ENCODE measurements at places on chromosomes 1 and 21. TPM values are rescaled to one million over a fixed set of nuclear protein-coding genes. Genes with fewer than 3 reads are reported as not detected.

KCNA3 gene
- 1.4 TPM for total RNA-seq

DCAF6 gene
- total RNA-seq, result 65.9 TPM

OXCT2 gene
- total RNA-seq, result 4.3 TPM

DNA sequence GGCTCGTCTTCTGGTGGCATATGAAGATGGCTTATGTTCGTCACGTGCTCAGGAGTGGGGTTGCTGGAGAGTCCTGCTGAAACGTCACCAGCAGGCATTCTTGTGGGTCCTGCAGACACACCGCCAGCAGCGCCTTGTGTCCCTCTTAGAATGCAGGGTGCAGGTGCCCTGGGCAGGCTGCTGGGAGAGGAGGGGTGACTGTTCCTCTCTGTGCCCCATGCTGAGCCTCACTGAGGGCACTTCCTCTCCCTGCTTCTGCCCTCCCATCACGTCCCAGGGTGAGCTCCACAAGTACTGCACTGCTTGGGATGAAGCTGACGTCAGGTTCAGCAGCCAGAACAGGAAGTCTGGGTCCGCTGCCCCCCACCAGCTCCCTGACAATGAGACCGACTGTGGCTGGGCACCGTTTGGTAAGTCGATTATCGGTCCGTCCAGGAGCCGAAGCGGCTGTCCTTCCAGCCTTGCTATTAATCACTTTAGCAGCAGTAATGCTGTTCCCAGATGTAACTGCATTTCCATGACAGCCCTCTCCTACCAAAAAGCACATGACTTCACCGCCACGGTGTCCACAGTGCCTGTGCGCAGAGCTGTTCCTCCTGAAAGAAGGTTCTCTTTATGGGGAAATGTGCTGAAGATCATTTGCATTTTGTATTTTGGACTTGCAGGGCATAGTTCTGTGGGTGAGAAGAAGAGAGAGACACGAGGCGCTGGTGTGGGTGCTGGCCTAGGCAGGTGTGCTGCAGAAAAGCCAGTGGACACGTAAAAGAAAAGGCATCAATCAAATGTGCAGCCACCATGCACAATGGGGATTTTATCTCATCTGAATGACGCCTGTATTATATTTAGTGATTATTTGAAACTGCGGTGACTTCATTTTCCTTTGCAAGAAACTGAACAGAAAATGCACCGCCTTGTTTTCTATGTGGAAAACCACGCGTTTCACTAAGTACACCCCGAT is 21.0 kb downstream of the SLC37A1 start:
- no peaks in the 10 kb centered on the region for H3K4me1 ChIP-seq
- H3K27me3 ChIP-seq, result no peaks in the 10 kb centered on the region
- H3K36me3 ChIP-seq, result no peaks in the 10 kb centered on the region
- DNase-seq, result no peak

DNA sequence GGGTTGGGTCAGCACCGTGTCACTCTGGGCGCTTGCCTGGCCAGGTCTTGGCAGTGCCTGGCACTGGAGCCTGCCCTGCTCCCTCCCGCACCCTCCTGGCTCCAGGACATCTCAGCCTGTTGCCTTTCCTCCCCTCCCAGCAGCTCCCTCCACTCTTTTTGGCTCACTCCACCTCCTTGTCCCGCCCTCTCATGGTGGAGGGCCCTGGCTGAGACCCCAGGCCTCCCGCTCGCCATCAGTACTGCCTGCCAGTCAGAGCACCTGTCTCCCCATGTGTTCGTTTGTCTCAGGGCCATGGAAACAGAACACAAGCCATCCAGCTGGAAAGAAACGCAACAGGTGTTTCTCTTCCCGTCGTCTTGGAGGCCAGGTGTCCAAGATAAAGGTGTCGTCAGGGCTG is 61.0 kb downstream of the B3GALT5 start:
- H3K4me3 ChIP-seq, result no peak overlapping the region
- H3K27me3 ChIP-seq, result no peaks in the 10 kb centered on the region
- no peaks in the 10 kb centered on the region for H3K36me3 ChIP-seq
- H3K27ac ChIP-seq, result no peak overlapping the region

DNA sequence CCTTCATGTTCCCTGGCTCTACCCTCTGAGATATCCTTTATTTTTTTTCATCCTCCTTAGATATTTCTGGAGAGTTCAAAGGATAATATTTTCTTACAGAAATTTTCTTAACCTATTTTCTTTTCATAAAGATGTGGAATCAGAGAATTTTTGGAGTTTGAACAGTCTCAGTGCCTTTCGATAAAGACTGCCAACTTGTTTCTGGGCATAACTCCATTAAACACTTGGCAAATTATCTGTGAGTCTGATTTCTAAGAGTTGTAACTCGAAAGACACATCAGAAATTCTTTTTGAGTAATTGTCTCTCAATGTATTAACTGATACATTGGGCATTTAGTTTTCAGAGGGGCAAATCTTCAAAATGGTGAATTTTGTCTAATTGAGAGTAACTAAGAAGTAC is 1255.6 kb downstream of the NCAM2 start:
- no peaks in the 10 kb centered on the region for H3K27me3 ChIP-seq
- H3K4me1 ChIP-seq, result no peaks in the 10 kb centered on the region
- H3K36me3 ChIP-seq, result no peaks in the 10 kb centered on the region
- no peak overlapping the region for H3K27ac ChIP-seq
- DNase-seq, result no peak
- H3K4me3 ChIP-seq, result no peak overlapping the region

DNA sequence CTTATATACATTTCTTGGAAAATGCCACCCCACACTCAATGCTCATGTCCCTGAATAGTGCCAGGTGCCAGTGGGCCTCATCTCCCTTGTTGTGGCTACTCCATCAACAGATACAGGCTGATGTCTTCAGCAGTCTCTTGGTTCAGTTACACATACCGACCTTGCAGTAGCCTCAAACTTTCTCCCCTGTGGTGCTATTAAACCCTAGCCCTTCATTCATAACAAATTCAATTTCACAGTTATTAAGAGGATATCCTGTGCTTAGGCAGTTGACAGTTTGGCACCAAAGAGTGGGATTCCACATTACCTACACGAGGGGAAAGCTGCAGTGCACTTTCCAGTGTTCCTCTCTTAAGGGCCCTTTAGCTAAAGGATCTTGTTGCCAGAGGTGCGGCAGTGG is 35.9 kb upstream of the CAMK1G start:
- no peak overlapping the region for H3K4me3 ChIP-seq
- H3K27ac ChIP-seq, result no peak overlapping the region
- H3K4me1 ChIP-seq, result no peaks in the 10 kb centered on the region
- H3K27me3 ChIP-seq, result no peaks in the 10 kb centered on the region
- H3K36me3 ChIP-seq, result no peaks in the 10 kb centered on the region

GRCh38 chr1:206685769-206686477 is 1.2 kb downstream of the MAPKAPK2 start:
- H3K27ac ChIP-seq, result peak overlapping the region; percentile 88
- H3K4me3 ChIP-seq, result peak overlapping the region; percentile 66
- H3K4me1 ChIP-seq, result peaks cover 20% of the 10 kb centered on the region
- H3K27me3 ChIP-seq, result no peaks in the 10 kb centered on the region

DNA sequence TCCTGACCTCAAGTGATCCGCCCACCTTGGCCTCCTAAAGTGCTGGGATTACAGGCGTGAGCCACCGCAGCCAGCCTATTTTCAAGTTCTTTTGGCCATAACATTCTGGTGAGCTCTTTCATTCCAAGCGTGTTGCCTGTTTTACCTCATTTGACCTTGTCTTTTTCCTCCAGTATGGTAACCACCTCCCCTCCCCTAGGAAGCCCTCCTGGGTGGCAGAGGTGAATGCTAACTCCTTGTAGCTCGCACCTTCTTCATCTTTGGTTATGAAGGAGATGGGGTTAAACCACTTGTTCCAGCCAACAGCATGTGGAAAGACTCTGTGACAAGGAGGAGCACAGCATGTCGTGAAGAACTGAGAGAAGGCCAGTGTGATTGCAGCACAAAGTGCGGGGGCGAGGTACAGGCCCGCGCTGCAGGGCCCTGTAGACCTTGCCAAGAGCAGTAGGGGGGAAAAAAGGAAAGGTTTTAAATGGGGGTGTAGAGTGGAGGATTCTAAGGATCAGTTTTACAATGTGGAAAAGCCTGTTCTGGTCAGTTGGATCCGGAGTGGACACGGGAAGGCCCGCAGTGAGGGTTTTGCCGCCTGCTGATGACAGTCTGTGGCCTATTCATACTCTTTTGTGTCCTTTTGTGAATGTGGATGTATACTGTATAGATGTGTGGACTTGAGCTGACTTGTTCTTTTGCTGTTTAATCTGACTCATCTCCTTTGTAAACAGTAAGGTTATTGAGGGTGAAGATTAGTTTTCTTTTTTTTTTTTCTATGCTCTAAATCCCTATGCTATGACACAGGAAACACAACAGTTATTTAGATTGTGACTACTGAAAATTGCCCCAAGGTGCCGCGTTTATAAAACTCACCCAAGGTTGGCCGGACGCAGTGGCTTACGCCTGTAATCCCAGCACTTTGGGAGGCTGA is 7.5 kb upstream of the ZNF436 start:
- no peak overlapping the region for H3K4me3 ChIP-seq
- no peak overlapping the region for H3K27ac ChIP-seq
- H3K4me1 ChIP-seq, result peaks cover 5% of the 10 kb centered on the region

GRCh38 chr1:236024641-236025040 is 40.2 kb downstream of the NID1 start:
- no peaks in the 10 kb centered on the region for H3K36me3 ChIP-seq
- no peak overlapping the region for H3K27ac ChIP-seq
- no peaks in the 10 kb centered on the region for H3K27me3 ChIP-seq
- DNase-seq, result no peak
- no peak overlapping the region for H3K4me3 ChIP-seq

- no peaks in the 10 kb centered on the region for H3K27me3 ChIP-seq
- no peak overlapping the region for H3K4me3 ChIP-seq
- no peaks in the 10 kb centered on the region for H3K36me3 ChIP-seq
- DNase-seq, result no peak
- H3K4me1 ChIP-seq, result no peaks in the 10 kb centered on the region
Observed at GRCh38 chr1:204574016-204574864, 58.0 kb downstream of the MDM4 start.

- H3K27ac ChIP-seq, result no peak overlapping the region
- no peak for DNase-seq
- H3K36me3 ChIP-seq, result no peaks in the 10 kb centered on the region
- H3K4me3 ChIP-seq, result no peak overlapping the region
- no peaks in the 10 kb centered on the region for H3K4me1 ChIP-seq
Observed at GRCh38 chr1:38481871-38482826, 377.4 kb downstream of the RRAGC start.

- no peak overlapping the region for H3K4me3 ChIP-seq
- H3K27ac ChIP-seq, result no peak overlapping the region
- no peaks in the 10 kb centered on the region for H3K27me3 ChIP-seq
- H3K36me3 ChIP-seq, result no peaks in the 10 kb centered on the region
Observed at GRCh38 chr1:119079881-119080280, 60.6 kb downstream of the WARS2 start.

GRCh38 chr1:205510951-205511330 is 6.5 kb downstream of the CDK18 start:
- no peak overlapping the region for H3K4me3 ChIP-seq
- H3K4me1 ChIP-seq, result peaks cover 9% of the 10 kb centered on the region
- no peak for DNase-seq

DNA sequence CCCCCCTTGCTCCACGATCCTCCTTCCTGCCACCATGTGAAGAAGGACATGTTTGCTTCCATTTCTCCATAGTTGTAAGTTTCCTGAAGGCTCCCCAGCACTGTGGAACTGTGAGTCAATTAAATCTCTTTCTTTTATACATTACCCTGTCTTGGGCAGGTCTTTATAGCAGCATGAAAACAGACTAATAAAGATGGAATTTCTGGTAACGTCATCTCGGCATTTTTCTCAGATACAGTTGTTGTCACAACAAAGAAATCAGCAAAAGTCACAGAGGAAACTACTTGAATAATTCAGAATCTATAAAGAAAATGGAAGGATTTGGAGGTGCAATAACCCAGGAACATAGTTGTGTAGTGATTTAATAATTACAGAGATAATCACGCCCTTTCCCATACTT is 4.4 kb downstream of the APCS start:
- no peaks in the 10 kb centered on the region for H3K36me3 ChIP-seq
- H3K27ac ChIP-seq, result no peak overlapping the region
- no peaks in the 10 kb centered on the region for H3K4me1 ChIP-seq
- H3K27me3 ChIP-seq, result no peaks in the 10 kb centered on the region

- DNase-seq, result no peak
- no peaks in the 10 kb centered on the region for H3K27me3 ChIP-seq
- H3K27ac ChIP-seq, result no peak overlapping the region
- no peaks in the 10 kb centered on the region for H3K36me3 ChIP-seq
Observed at GRCh38 chr1:112894561-112895011, 61.4 kb downstream of the SLC16A1 start.

GRCh38 chr1:224348137-224348536 is 8.5 kb upstream of the CNIH4 start:
- DNase-seq, result no peak
- H3K4me1 ChIP-seq, result no peaks in the 10 kb centered on the region
- no peaks in the 10 kb centered on the region for H3K27me3 ChIP-seq
- no peak overlapping the region for H3K4me3 ChIP-seq
- no peaks in the 10 kb centered on the region for H3K36me3 ChIP-seq
- H3K27ac ChIP-seq, result no peak overlapping the region

- no peaks in the 10 kb centered on the region for H3K27me3 ChIP-seq
- no peak for DNase-seq
- no peaks in the 10 kb centered on the region for H3K36me3 ChIP-seq
- no peak overlapping the region for H3K4me3 ChIP-seq
Observed at GRCh38 chr1:29331309-29331708, 95.0 kb downstream of the PTPRU start.
